ENCODE measurements at places on chromosomes 6 and 20.

- no peak for DNase-seq
Observed at GRCh38 chr20:34506480-34506879, 9.7 kb upstream of the DYNLRB1 start.

DNA sequence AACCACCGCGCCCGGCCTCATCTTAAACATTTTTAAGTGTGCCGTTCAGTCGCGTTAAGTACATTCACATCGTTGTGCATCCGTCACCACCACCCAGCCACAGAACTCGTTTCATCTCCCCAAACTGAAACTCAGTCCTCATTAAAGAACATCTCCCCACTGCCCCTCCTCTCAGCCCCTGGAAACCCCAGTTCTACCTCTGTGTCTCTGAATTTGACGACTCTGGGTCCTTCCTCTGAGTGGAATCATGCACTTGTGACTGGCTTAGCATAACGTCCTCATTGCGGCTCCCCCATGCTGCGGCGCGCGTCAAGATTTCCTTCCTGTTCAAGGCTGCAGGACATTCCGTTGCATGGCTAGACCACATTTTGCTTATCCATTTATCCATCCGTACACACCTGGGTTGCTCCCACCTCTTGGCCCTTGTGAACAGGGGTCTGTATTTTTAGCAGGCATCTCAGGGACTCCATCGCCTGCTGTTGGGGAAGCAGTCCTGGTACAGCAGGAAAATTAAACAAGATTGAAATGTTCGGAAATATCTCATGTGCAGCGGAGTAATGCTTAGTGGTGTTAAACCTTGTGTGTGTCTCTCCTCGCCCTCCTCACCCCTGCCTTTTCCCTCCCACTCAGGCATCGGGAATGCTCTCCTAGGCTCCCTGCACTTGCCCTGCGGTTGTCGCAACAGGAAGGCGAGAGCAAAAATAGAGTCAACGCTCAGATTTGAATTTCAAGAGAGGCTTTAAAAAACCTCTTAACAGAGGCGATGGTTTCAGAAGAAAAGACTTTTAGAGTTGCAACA is 127.9 kb downstream of the PXDC1 start:
- DNase-seq, result no peak

- DNase-seq, result no peak
Observed at GRCh38 chr20:48202334-48203113, 417.2 kb upstream of the SULF2 start.

- no peak for DNase-seq
Observed at GRCh38 chr6:21220271-21220987, 373.1 kb upstream of the SOX4 start.
